Femur (tissue), 1 donor: ENCODE measurements at places on chromosomes 4 and X.

DNA sequence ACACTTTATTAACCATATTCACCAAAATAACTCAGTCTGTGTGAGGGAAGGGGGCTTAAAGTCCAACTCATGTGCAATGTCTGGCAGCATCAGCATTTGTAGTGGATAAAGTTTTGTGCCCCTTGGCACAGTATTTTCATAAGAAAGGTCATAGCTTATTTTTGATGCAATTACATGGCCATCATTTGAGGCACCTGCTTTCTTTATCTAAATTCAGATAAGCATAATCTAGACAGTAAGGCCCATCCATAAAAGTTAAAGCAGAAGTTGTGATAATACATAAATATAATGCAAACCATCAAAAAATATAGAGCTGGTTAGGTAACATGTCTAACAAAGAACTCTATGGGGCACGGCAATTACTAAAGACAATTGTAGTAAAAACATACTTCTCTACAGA is 763.7 kb downstream of the DMD start:
- DNase-seq: no peak

DNA sequence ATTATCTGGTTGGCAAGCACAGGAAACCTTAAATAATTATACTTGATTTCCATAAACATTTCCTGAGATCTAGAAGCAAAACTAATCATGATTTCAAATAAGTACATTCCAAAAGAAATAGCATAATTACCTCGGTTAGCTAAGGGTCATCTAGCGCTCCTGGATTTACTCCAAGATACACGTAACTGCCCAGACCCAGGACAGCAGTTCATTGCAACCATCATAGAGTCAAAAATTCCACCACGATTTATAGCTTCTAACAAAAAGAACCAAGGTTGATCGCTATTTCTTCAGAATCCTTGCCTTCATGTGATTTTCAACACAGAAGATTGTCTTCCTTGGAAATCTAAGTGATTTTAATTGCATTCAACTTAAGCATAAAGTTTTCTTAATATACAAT is 1235.5 kb upstream of the TENM3 start:
- DNase-seq: no peak

GRCh38 chrX:106670631-106671030 is 55.9 kb upstream of the RNF128 start:
- no peak for DNase-seq

GRCh38 chrX:39144323-39144722 is 343.1 kb downstream of the MID1IP1 start:
- DNase-seq: no peak

DNA sequence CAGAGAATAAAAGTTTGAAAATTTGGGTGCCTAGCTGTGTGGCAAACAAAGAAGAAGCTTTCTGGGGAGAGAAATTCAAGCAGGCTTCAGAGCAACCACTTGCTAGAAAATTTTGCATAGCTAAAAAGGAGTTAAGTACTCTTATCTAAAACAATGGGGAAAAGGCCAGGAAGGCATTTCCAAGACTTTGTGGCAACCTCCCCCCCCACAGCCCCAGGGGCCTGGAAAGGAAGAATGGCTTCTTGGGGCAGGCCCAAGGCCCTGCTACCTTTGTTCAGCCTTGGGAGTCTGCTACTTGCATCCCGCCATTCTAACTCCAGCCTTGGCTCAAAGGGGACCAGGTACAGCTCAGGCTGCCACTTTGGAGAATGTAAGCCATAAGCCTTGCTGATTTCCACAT is 102.2 kb downstream of the PTCHD1 start:
- no peak for DNase-seq

DNA sequence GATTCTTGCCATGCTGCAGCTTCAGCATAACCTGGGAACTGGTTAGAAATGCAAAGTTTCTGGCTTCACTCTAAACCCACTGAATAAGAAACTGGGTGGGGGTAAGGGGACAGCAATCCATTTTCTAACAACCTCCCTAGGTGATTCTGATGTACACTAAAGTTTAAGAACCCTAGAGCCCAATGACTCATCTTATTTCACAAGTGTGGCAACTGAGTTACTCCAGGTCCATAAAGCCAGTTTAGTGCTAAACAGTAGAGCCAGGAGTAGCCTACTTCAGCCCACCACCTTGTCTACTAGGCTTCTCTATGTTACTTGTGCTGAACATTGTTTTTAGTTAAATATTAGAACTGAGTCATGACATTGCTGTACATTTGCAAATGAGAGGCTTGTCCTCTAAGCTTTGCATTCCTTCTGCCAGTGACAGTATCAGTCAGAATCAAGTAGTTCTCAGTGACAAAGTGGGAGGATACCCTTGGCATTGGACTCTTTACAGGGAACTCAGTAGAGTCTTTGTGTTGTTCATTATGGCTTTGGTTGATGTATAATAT is 518.0 kb downstream of the RPA4 start:
- no peak for DNase-seq
